ENCODE measurements at places on chromosomes 2 and 18. TPM values are rescaled to one million over a fixed set of nuclear protein-coding genes. Genes with fewer than 3 reads are reported as not detected.

- H3K27me3 ChIP-seq = no peaks in the 10 kb centered on the region
- H3K4me3 ChIP-seq = peak overlapping the region; percentile 87
- peak overlapping the region; percentile 79 for H3K27ac ChIP-seq
- peak; percentile 43 for DNase-seq
These were observed 657 bp downstream of the ARL6IP6 start for GRCh38 chr2:152718909-152719645.

Gene INHBB
- 7.8 TPM for total RNA-seq

Gene LINC00305
- not detected for total RNA-seq

DNA sequence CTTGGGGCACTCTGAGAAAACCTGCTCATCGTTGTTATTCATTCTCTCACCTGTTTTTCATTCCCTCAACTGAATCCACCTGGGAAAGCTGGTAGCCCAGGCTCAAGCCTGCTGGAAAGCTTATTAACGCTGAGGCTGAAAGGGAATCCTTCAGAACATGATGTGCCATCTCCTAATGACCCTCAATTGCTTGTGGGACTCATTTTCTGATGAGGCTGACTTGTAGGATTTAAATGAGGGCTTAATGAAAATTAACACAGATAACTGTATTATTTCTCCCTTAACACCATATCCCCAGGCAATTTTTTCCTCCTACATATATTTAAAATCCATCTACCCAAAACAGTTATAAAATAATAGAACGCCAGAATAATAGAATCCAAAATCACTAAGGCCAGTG, 162.7 kb upstream of the ACAA2 start:
- H3K4me1 ChIP-seq = no peaks in the 10 kb centered on the region
- no peak for DNase-seq
- H3K27ac ChIP-seq = no peak overlapping the region
- H3K36me3 ChIP-seq = no peaks in the 10 kb centered on the region
- H3K4me3 ChIP-seq = no peak overlapping the region

DNA sequence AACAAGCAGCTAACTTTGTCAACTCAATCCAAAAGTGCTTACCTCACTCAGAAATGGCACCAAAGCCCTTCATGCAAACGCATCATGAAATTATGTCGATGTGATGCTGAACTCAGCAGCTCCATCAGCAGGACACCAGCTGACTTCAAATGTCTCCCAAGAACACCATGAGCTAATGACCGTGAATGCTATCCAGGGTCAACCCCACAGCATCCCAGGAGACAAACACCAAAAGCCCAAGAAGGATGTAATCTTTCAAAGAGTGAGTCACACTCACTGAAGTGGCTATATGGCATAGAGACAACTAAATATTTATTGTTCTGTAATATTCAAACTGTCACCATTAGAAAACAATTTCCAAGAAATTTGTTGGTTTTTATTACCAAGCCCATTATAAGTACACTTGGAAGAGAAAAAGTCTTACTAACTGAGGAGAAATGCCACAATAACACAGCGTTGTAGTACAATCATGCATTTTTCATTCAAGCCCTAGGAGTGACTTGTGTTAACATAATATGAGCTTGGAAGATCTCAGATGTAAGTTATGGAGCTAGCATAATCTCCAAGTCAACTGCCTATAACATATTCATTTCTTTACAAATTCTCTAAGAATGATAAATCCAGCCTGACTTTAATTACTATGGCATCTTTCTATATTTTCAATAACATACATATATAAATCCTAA, 165.0 kb upstream of the CCDC68 start:
- H3K36me3 ChIP-seq = no peaks in the 10 kb centered on the region
- DNase-seq = no peak
- no peak overlapping the region for H3K27ac ChIP-seq
- H3K4me3 ChIP-seq = no peak overlapping the region
- H3K4me1 ChIP-seq = no peaks in the 10 kb centered on the region

DNA sequence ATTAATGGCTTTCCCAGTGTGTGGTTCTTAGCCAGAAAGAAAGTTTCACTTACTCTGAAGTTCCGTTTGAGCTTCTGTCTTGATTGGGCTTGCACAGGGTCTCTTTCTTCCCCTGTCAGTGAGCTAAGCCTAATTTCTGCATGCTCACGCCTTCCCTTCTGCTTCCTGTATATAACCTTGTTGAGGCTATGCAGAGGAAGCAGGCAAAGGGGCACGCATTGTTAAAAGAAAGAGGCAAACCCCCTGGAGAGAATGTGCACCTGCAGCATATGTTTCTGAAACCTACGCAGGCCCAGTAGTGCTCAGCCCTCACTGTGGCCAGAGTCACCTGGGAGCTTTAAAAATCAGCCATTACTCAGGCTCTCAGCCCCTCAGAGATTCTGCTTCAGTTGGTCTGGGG, 14.5 kb upstream of the PLA2R1 start:
- H3K4me3 ChIP-seq = no peak overlapping the region
- no peak overlapping the region for H3K27ac ChIP-seq
- no peak for DNase-seq
- H3K4me1 ChIP-seq = no peaks in the 10 kb centered on the region
- H3K27me3 ChIP-seq = no peaks in the 10 kb centered on the region
- H3K36me3 ChIP-seq = no peaks in the 10 kb centered on the region

Gene ACVR1C
- total RNA-seq = 0.82 TPM

- peak overlapping the region; percentile 94 for H3K4me3 ChIP-seq
- peak overlapping the region; percentile 99 for H3K27ac ChIP-seq
- peak; percentile 88 for DNase-seq
- peaks cover 43% of the 10 kb centered on the region for H3K4me1 ChIP-seq
- H3K36me3 ChIP-seq = no peaks in the 10 kb centered on the region
These were observed 86.8 kb downstream of the RBMS1 start for GRCh38 chr2:160406591-160407392.

DNA sequence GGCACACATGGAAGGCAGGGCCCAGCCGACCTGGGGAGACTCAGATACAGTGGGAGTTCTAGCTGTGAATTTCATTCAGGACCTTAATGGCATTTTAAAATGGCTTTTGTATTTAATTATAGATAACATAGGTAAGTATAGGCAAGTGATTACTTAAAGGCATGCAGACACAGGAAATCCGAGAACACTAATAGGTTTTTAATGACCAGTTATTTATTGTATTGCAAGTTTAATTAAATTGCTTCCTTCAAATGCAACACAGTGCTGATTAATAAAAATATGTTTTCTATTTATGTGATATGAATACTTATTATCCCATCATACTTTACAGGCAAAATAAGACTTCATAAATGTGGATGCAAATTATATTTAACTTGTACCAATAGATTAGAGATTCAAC, 19.7 kb upstream of the SH3RF3 start:
- no peaks in the 10 kb centered on the region for H3K27me3 ChIP-seq
- H3K4me1 ChIP-seq = no peaks in the 10 kb centered on the region
- no peak overlapping the region for H3K27ac ChIP-seq
- no peak for DNase-seq
- H3K4me3 ChIP-seq = no peak overlapping the region

Gene CDH2
- total RNA-seq = 5.0 TPM

Gene TANC1
- total RNA-seq = 99.5 TPM

DNA sequence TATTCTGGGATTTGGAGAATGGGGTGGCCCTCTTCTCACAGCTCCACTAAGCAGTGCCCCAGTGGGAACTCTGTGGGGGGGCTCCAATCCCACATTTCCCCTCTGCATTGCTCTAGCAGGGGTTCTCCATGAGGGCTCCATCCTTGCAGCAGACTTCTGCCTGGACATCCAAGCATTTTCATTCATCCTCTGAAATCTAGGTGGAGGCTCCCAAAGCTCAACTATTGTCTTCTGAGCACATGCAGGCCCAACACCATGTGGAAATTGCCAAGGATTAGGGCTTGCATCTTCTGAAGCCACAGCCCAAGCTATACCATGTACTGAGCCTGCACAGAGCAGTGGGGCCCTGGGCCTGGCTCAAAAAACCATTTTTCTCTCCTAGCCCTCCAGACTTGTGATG, 162.4 kb upstream of the CWC22 start:
- no peak overlapping the region for H3K27ac ChIP-seq
- DNase-seq = no peak
- H3K4me3 ChIP-seq = no peak overlapping the region
- no peaks in the 10 kb centered on the region for H3K27me3 ChIP-seq
- H3K36me3 ChIP-seq = no peaks in the 10 kb centered on the region
- H3K4me1 ChIP-seq = no peaks in the 10 kb centered on the region

- no peaks in the 10 kb centered on the region for H3K36me3 ChIP-seq
- no peaks in the 10 kb centered on the region for H3K27me3 ChIP-seq
- H3K27ac ChIP-seq = no peak overlapping the region
- no peak for DNase-seq
These were observed 198.4 kb upstream of the NT5C1B start for GRCh38 chr2:18787726-18788125.

Gene HOXD3
- 1.1 TPM for total RNA-seq

- no peak overlapping the region for H3K4me3 ChIP-seq
- no peaks in the 10 kb centered on the region for H3K4me1 ChIP-seq
- H3K27me3 ChIP-seq = no peaks in the 10 kb centered on the region
- no peak overlapping the region for H3K27ac ChIP-seq
- H3K36me3 ChIP-seq = no peaks in the 10 kb centered on the region
These were observed 79.6 kb upstream of the SPOPL start for GRCh38 chr2:138421971-138422335.

Gene PAIP2B
- 10.4 TPM for total RNA-seq

GRCh38 chr2:27855476-27855875, 34.7 kb downstream of the RBKS start:
- H3K36me3 ChIP-seq = no peaks in the 10 kb centered on the region
- H3K27me3 ChIP-seq = no peaks in the 10 kb centered on the region
- H3K4me1 ChIP-seq = no peaks in the 10 kb centered on the region
- H3K4me3 ChIP-seq = no peak overlapping the region
